CD4-positive, alpha-beta T cell treated with Interleukin-17A for 4 hours (primary cell): ENCODE measurements at places on chromosomes 1 and 21.

DNA sequence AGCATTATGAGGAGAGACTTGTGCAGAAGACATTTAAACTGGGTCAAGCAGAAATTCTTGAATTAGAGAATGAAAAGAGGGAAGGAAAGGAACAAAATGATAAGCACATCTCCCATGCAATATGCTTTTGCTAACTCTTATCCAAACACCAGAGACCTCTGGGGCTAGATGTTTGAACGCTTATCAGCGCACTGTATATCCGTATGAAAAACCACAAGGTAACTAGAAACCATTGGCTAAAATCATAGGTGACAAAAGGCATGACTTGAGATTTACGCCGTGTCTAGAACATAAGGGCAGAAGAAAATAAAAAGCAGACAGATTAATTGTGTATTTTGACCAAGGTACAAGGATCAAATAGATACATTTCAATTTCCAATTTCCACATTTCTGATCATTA lies 38.0 kb upstream of the TIAM1 start:
- DNase-seq: no peak

DNA sequence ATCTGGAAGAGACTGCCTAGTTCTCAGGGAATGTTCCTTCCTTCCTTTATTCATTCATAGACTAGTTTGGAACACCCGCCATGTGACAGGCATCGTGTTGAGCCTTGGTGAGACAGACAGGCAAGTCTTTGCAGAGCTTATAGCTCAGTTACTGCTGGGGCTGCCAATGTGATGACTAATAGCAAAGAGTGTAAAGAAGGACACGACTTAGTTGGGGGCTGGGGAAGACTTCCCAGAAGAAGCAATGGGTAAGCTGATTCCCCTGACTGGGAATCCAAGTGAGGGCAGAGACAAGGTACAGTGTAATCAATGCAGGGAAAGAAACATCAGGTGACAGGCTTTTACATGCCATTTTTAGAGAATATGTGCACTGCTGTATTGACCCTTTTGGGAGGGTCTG lies 51.2 kb downstream of the TENT5C start:
- peak; percentile 45 for DNase-seq

DNA sequence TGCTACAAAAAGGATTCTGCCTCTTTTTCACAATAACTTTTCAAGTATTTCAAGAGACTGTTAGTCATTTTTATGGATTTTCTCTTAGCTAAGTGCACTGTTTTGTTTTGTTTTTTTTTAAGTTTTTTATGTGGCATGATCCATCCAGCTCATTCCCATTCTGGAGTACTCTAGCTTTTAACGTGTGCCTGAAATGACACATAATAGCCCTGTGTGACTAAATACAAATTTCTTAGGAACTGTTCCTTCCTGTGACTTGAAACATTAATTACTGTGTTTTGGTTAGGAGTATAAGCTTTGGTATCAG lies 143.9 kb downstream of the HS2ST1 start:
- DNase-seq: no peak

GRCh38 chr21:30044447-30045064 lies 104.8 kb upstream of the GRIK1 start:
- DNase-seq: peak; percentile 4

- DNase-seq: no peak
Measured at GRCh38 chr1:14090062-14090461, 390.1 kb downstream of the PRDM2 start.

DNA sequence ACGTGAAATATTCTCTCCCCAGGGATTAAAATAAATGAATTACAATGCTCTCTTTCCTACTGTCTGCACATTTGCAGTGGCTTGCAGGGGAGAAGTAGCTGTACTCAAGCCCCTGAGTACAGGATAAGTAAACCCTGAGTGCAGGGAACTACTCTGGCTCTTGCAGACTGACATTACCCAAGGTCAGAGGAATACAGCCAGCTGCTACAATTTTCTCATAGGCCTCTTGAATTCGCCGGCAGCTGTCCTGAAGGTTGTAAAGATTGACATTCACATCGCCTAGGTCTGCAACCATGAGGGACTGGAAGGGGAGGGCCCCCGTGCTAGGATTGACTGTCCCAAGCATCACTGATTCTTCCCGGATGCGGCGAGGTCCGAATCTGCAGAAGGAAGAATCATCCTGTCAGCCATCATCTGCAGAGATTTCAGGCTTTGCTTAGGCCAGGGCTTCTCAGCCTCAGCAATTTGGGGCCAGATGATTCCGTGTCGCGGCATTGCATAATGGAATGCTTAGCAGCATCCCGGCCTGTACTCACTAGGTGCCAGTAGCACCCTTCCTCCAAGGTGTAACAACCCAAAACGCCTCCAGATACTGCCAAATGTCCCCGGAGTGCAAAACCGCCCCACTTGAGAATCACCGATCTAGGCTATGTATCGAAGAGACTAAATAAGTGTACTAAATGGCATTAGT lies 1.7 kb downstream of the AGMAT start:
- DNase-seq: no peak

GRCh38 chr1:17059391-17060305 lies 5.8 kb upstream of the SDHB start:
- DNase-seq: peak; percentile 35

- no peak for DNase-seq
Measured at GRCh38 chr1:109827466-109827865, 63.7 kb upstream of the EPS8L3 start.

- no peak for DNase-seq
Measured at GRCh38 chr1:53736290-53736689, 2.7 kb downstream of the GLIS1 start.

DNA sequence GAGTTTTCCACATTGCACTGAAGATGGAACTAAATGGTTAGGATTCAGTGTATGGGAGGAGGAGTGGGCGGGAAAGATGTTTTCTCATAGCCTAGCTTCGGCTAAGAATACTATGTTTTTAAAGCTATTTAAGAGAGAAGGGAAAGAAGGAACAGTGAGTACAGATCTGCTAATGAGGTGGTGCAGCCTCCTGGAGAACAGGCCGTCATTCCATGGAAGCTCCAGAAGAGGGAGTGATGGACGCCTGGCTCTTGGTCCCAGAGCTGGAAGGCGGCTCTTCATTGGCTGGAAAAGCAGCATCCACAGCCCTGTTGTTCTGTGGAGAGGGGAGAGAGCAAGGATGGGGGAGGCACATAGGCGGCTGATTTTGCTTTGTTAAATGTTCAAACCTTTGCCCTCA lies 6.9 kb downstream of the CAMK1G start:
- no peak for DNase-seq

DNA sequence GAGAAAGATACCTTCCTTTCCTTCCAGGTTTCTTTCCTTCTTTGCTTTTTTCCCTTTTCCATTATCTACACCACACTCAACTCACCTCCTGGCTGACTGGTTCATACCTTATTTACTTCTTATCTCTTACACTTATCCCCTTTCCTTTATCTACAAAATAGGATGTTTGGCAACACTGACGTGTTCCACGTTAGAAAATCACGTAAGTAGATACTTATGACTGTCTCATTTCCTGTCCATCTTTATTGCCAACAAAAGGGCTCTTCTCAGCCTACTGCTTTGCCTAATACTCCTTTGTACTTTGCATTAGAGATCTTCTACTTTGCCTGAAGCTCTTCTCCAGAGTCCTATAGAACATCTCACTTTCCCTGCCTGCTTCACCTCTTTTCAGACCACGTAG lies 25.1 kb downstream of the SYNJ1 start:
- no peak for DNase-seq

GRCh38 chr1:158117854-158118704 lies 62.6 kb upstream of the CD1D start:
- DNase-seq: peak; percentile 68

DNA sequence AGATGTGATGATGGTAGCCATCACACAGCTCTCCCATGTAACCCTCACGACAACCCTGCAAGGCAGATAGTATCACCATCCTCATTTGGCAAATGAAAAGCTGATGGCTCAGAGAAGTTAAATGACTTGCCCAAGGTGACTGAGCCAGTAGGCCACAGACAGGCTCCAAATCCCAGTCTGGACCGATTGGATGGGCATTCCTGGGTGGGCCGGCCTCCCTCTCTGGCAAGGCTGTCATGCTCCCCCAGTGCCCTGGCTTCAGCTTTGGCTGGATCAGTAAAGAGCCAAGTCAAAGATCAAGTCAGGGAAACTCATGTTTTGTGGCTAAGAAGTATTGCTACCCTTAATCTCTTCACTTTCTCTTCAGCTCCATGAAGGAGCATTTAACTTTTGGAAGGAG lies 41.2 kb downstream of the CDCP2 start:
- DNase-seq: no peak

DNA sequence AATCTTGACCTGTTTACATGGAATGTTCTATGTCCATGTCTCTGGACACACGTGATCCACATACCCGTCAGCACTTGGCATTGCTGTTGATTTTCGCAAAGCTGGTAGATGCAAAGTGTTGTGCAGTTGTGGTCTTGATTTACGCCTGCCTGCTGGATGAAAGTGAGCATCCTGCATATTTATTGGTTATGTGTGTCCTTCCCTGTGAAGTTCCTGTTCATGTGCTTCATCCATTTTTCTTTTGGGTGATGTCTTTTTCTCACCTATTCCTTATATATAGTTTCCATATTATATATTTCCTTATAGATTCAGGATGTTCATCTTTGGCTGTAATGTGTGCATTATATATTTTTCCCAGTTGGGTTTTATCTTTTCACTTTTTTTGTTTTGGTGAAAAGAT lies 6.5 kb downstream of the AGPAT3 start:
- no peak for DNase-seq

DNA sequence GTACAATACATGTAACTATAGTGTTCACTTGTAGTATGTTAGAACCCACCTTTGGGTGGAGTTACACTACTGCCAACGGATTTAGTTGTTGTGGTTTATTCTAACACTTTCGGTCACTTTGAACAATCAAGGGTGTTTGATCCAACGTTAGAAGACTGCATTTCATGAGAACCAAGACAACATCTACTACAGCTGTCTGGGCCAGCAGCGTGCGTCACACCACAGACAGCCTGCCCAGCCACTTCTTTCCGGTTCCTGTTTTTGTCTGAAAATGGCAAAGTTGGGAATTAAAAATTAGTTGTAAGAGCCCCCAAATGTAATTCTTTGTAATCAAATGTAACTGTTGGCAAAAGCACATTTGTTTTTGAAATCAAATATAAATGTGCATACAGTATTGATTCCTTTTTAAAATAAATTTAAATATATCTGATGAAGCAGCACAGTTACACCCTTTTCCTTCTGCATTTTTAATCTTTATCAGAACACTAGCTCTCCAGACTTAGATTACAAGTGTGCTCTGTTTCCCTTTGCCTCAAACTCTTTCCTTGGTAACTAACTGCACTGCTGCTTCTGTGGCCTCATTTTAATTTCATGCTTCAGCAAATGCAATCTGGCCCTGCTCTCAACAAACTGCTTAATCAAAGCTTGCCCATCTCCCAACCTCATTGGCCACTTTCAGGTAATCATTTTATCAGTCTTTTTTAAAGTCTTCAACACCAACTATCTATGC lies 86.6 kb upstream of the DPH5 start:
- DNase-seq: peak; percentile 82

DNA sequence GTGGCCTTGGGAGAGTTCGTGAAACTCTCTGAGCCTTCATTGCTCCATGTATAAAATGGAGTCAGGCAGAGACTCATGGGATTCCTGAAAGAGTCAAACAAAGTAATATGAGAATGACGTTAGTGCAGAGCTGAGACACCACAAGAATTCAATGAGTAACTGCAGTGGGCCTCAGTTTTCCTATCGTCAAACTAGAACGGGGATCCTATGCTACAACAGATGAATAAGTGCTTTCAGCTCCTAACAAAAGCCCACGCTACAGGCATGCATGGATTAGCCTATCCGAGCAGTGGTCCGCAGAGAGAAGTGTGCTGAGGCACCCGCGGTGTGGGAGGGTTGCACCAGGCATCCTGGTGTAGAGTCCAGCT lies 124.7 kb downstream of the SYF2 start:
- no peak for DNase-seq

- DNase-seq: no peak
Measured at GRCh38 chr1:153506831-153507413, 28.9 kb downstream of the S100A6 start.

DNA sequence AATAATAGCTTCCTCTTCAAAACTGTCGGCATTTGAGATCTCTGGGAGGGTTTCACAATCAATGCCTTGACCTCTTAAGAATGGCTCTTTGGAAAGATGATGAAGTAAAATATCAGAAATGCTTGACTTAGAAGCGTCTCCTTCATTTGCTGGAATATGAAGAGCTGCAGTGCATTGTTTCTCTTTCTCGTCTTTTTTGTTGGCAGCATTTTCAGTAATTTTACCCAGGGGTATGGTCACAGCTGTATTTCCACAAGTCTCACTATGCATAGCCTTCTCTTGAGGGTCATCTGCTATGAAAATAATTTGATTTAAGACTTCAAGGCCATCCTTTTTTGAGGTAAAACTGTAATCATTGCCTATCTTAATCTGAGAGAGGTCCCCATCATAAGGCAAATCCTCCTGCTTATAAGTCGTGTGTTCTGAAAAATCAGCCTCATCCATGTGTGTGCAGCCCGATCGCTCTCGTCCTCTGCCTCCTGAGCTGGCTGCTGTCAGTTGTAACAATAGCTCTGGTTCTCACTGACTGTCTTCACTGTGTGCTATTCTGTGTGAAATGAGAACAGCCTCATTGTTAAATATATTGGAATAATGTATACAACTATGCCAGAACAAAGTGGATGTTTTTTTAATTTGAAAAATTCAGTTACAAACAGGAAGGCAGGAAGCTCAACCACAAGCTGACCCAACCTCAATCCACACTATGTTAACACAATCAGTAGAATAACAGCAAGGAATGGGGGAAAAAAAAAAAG lies 4.5 kb downstream of the AKNAD1 start:
- DNase-seq: no peak

DNA sequence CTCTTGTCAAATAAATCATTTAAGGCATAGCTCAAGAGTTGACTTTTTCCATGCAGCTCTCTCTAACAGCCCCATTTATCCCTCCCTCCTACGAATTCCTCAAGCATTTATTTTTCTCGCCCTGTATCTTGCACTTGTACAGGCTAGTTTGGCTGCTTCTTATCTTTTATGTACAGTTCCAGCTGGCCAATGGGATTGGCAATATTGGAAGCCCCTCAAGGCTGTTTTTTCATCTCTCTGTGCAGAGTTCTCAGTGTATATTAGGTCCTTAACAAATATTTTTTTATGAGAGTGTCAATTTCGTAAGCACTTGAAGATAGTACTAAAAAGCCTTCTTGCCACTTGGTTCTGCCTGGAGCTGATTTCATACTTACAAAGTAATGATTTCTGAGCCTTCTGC lies 356.0 kb downstream of the ST6GALNAC3 start:
- DNase-seq: no peak
